ENCODE measurements at places on chromosomes 7 and 10.
A peak's percentile ranks its signal among the peaks of the same experiment; 100 is the strongest.

DNA sequence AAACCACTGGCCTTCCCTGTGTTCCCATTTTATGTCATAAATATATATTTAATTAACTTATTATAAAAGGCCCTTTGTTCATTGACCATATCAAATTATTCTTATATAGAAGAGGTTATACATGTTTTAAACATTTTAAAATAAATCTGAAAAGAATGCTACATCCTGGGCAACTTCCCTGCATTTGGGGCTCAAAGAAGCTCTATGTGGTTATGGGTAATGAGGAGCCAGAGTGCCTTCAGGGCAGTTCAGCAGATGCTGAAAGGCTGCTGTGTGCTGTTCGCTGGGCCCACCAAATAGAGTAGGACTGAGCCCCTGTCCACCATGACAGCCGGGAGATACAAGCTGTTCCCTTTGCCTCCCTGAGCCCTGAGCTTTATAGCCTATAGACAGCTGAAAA, 35.9 kb downstream of the HTRA1 start:
- DNase-seq: no peak

- DNase-seq: no peak
Observed at GRCh38 chr10:133070810-133071209, 16.9 kb upstream of the ADGRA1 start.

- no peak for DNase-seq
Observed at GRCh38 chr7:128281605-128282380, 40.7 kb downstream of the LEP start.

- DNase-seq: no peak
Observed at GRCh38 chr7:130719541-130719940, 14.5 kb downstream of the KLF14 start.

DNA sequence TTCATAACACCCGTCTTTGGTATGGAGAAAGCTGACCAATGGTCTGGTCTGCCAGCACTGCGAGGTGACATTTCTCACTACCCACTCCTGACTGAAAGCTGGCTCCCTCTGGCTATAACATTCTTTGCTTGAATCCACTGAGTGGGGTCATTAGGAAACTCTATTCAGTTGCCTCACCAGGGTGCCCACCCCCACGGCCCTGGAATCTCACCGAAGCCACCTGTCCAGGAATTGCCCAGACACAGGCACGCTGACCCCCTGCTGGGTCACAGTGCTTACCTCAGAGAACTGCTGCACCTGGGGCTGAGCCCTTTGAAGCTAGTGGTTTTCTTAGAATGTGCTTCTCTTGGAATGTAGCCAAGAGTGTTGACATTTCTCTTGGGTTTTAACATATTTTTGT, 28.6 kb downstream of the HECW1 start:
- DNase-seq: no peak

DNA sequence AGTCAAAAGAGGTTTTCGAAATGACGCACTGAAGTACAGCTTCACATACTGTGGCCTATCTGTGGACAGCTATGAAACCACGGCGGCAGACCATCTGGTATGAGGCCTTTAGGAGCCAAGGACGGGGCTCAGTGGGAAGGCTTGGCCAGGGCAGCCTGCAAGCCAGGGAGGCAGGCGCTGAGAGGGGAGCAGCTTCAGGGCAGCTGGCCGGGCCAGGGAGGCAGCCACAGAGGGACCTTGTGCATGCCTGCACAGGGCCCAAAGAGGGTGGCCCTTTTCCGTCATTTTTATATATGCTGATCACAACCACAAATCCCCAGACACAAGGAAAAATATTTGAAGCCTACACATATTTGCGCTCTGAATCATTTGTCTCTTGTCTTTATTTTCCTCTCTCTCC, 13.5 kb downstream of the CALD1 start:
- DNase-seq: no peak

DNA sequence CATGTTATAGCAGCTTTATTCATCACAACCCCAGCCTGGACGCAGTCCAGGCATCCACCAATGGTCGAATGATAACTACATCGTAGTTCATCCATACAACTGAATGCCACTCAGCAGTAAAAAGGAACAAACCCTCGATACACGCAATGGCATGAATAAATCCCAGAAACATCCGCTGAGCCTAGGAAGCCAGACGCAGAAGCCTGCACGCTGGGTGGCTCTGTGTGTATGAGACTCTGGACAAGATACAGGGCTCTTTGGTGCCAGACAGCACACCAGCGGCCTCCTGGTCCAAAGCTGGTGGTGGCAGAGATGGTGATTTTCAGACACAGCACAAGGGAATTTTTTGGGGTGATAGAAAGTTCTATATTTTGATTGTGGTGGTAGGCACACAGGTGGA, 10.0 kb upstream of the CRYGN start:
- no peak for DNase-seq

GRCh38 chr10:102712843-102713538, 1.2 kb downstream of the ARL3 start:
- DNase-seq: no peak

DNA sequence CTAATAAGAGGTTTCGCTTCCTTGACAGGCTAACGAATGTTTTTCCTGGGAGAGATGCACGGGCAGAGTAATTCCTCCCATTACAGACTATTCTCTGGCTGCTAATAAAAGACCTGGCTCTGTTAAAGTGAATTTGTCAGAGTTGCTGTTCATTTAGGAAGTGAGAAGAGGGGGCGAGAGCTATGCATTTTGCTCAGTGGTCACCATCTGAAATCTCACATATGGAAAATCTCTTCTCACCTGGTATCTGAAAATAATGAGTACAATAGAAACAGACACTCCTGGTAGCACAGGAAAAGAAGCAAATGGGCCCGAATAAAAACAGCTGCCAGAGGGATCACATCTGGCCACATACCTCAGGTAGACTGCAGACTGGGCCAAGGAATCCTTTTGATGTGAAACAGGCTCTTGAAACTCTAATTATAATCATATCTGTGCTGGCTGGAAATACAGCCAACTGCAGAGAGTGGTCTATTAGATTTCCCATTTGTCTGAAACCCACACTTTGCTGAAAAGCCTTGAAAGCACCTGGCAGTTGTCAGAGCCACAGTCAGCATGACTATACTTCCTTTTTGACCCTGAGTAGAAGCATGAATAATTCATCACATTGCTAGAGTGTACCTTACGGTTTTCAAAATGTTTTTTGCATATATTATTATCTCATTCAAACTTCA, 33.6 kb downstream of the AOAH start:
- no peak for DNase-seq

DNA sequence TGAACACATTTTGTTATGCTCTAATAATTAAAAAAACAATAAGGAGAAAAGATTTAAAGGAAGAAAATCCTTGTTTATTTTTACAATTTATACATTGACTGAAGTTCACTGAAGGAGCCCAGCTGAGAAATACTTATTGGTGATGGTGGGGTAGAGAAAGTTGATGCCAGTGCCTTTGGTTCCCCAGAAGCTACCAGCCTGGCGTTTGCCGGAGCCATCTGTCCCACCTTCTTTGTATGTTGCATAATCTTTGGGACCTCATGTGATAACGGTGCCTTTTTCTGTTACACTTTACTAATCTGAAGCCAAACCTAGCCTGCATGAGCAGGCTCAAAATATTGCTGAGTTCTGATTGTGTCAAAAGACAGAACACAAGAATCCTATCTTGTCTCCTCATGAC, 22.7 kb downstream of the ZNF365 start:
- no peak for DNase-seq

DNA sequence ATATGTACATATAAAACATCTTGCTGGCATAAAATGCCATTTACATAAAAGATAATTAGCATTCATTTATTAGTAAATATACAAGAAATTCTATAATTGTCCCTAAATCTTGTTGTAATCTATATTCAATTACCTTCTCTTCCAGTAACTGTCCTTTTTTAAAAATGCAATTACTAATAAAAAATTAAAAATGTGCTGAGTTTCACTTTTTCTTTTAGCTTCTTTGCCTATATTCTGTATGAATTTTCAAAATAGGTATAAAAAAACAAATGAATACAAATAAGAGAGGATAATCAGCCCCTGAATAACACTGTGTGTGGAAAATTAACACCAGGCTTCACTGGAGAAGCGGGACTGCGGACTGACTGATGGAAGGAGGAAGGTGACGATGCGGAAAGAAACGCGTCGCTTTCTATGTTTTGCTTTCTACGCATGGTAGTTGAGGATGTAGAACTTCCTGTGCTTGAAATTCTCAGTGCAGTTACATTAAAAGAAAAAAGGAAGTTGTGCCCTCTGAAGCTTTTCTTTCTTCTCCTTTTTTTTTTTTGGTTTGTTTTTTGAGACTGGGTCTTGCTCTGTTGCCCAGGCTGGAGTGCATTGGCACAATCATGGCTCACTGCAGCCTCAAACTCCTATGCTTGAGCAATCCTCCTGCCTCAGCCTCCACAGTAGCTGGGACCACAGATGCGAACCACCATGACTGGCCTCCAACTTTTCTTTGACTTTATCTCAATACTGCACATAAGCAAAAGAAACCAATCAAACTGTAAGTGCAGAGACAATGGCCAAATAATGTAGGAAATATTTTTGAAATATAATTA, 7.4 kb upstream of the ZMYND11 start:
- peak; percentile 47 for DNase-seq

Measured in GM13977 (cell line).